ENCODE measurements at places on chromosomes 7 and 10. TPM values are rescaled to one million over a fixed set of nuclear protein-coding genes. Genes with fewer than 3 reads are reported as not detected.

The NRAP gene
- not detected for total RNA-seq

The PYROXD2 gene
- 11.9 TPM for total RNA-seq

The FAM25G gene
- not detected for total RNA-seq

The CLDN3 gene
- total RNA-seq: 0.71 TPM

The CTTNBP2 gene
- 9.4 TPM for total RNA-seq

The FAM24B gene
- 0.99 TPM for total RNA-seq

The STRIP2 gene
- 1.1 TPM for total RNA-seq

The UPP1 gene
- 13.7 TPM for total RNA-seq

- H3K4me1 ChIP-seq: no peaks in the 10 kb centered on the region
- no peaks in the 10 kb centered on the region for H3K27me3 ChIP-seq
- DNase-seq: no peak
- H3K27ac ChIP-seq: no peak overlapping the region
- H3K4me3 ChIP-seq: no peak overlapping the region
- H3K36me3 ChIP-seq: no peaks in the 10 kb centered on the region
Observed at GRCh38 chr7:91457208-91457607, 193.0 kb downstream of the FZD1 start.

GRCh38 chr10:7296076-7296475, 114.8 kb downstream of the SFMBT2 start:
- H3K36me3 ChIP-seq: no peaks in the 10 kb centered on the region
- no peak for DNase-seq
- H3K4me1 ChIP-seq: no peaks in the 10 kb centered on the region
- no peak overlapping the region for H3K4me3 ChIP-seq

- no peaks in the 10 kb centered on the region for H3K4me1 ChIP-seq
- no peaks in the 10 kb centered on the region for H3K27me3 ChIP-seq
- no peak overlapping the region for H3K27ac ChIP-seq
- DNase-seq: no peak
- H3K36me3 ChIP-seq: no peaks in the 10 kb centered on the region
Observed at GRCh38 chr7:155324012-155324917, 26.6 kb downstream of the INSIG1 start.

The HOXA9 gene
- total RNA-seq: 22.4 TPM

Measured in sigmoid colon (tissue), 7 donors.